ENCODE measurements at places on chromosomes 2 and 18. TPM values are rescaled to one million over a fixed set of nuclear protein-coding genes. Genes with fewer than 3 reads are reported as not detected.

GRCh38 chr2:196925768-196926561 is 542 bp downstream of the PGAP1 start:
- DNase-seq: no peak

DNA sequence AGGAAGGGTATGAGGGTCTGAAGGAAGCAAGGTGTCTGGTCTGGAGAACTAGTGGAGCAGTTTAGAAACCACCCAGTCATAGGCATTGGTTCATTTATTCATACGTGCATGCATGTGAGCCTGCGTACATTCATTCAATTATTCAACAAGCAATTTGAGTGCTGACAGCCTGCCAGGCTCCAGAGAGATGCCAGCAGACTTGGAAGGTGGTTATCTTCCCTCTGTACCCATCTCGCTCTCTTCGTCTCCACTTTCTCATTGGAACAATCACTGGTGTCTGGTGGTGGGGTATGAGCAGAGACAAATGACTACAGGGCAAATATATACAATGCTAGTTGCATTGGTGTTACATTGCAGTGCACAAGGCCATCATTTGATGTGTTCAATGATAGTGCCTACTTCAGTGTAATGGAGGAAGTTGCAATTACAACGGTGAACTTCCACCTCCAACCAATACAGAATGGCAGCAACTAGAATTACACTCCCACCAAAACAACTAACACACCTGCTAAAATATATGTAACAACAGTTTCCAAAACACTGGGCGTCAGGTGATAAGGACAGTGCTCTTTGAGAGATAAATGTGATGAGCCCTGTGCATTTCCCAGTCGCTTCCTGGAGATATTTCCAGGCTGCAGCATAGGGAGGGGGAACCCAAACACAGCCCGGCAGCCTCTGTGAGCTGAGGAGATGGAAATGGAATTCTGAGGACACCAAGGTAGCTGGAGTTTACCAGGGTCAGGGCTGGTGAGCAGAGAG is 32.6 kb upstream of the CNGA3 start:
- DNase-seq: no peak

DNA sequence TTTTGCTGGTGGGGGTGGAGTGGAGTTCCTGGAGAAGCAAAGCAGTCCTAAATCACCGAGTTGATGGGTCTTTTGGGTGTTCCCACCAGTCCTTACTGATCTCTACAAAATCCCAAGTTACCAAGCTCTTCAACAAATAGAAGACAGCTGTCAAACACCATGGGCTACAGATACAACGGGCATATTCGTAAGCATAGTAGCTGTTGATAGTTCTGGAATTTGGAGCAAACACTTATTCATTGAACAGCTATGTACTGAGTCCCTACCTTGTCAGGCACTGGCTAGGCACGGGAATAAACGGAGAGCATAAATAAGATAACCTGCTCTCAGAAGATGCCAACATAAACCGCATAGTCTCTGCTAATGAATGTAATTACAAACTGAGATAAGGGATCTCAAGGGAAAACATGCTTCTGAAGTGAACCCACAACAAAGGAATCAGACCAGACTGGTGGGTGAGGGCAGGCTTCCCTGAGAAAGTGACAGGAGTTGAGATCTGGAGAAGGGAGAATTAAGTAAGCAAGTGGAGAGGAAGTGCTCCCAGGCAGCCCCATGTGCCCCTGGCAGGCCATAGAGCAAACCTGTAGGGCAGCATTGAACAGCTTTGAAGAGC is 947 bp upstream of the ANKRD44 start:
- peak; percentile 32 for DNase-seq

GRCh38 chr2:241193271-241193670 is 4.8 kb downstream of the ANO7 start:
- DNase-seq: no peak

DNA sequence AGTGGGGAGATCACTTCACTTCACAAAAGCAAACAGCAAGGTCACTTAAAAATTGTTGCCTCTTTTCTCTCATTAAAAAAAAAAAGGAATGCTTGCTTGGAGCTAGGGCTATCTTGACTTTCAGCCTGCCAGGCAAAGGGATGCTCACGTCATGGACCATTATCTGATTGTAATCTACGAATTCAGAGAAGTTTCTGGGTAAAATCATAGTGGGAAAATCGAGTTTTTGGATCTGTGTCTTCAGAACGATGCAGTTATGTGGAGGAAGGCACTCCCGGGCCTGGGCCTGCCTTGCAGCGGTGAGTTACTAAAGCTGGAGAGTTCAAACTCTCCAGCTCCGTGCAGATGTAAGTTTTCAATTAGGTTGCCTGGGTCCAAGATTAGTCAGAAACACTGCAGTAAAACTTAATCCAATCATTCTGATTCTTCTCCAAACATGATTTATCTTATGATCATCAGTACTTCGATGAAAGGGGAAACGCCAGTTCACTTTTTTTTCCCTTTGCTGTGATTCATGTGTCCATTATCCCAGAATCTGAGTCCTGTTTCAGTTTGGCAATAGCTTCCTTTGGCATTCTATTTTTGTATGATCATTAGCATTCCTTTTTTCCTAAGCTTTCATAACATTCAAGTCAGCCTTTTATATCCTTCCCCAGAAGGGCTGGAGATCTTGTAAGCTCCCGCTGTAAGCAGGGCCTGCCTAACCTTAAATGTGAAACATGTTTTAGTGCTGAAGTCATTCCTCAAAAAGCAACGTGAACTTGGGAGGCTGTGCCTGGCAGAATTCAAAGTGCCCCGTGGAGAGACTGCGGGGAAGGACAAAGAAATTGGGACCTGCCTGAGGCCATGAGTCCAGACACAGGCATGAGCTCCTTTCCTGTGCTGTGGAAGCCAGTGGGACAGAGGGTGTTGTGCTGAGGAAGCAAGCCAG is 119.3 kb upstream of the TWIST2 start:
- no peak for DNase-seq

DNA sequence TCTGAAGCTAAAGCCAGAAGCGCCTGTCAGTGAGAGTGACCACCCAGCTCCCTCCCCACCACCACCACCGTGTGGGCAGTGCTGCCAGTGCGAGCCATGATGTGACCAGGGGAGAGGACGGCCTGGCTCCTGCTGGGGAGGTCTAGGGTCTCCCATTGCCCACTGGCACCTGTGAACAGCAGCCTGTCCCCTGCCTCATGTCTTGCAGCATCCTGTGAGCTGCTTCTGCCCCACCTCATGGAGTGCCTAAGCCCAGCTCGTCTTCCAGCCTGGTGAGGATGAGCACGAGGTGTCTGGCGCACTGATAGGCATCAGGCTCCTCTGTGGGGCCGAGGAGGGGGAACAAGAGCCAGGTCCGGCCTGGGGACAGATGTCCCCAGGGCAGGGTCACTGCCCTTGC is 61.4 kb downstream of the FAM168B start:
- DNase-seq: no peak

DNA sequence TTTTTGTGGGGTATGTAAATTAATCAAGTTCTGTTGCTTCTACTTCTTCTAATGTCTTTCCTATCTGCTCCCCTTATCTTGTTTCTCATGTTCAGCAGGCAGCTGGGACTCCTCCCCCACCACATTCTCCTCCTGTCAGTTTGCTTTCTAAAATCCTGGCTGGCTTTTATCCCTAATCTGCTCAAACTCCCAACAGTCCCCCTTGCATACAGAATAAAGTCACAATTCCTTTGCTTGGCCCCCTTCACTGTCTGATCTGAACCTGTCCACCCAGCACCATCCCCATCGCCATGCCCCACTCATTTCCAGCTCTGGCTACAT is 2.2 kb downstream of the CFAP221 start:
- no peak for DNase-seq

DNA sequence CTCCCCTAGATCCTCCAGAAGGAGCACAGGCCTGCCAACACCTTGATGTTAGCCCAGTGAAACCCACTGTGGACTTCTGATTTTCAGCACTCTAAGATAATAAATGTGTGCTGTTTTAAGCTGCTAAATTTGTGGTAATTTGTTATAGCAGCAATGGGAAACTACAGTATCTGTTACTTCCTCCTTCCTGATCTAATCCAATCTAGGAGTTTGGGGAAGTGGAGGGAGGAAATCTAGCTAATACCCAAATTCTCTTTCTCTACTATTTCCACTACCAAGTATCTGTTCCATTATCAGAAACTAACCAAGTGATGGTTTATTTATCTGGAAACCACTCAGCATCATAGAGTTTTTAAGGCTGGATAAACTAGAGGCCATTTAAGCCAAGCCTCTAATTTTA is 64.9 kb downstream of the AFF3 start:
- DNase-seq: no peak

DNA sequence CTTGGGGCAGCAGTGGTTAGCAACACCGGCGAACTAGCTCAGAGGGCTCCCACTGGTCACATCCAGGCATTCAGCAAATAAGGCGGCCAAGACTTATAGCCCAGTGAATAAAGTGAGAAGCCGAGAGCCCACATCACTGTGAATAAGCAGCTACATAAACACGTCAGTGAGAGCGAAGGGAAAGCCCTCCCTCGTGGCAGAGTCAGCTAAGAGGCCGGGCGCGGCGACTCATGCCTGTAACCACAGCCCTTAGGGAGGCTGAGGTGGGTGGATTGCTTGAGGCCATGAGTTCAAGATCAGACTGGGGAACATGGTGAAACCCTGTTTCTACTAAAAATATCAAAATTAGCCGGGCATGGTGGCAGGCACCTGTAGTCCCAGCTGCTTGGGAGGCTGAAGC is 5.2 kb downstream of the D2HGDH start:
- DNase-seq: no peak

DNA sequence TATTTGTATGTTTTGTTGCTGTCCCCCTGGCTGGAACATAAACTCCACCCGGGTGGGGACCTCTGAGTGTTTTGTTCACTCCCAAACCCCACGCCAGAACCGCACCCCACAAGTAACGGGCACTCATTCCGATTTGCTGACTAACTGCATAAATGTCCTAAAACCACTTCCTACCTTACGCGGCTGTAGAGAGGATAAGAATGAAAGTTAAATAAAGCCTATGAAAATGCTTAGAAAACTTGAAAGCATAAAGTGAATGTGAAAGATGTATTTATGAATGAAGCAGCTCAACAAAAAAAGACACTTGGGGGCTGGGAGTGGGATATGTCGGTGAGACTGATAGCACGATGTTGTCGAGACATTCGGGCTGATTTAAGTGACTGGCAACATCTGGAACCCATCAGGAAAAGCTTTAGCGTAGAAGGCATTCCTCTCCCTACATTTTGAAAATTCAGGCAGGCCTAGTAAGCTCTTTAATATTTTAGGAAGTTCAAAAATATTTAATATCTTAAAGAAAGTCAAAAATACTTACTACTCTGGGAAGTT is 206.7 kb downstream of the SH3RF3 start:
- no peak for DNase-seq

DNA sequence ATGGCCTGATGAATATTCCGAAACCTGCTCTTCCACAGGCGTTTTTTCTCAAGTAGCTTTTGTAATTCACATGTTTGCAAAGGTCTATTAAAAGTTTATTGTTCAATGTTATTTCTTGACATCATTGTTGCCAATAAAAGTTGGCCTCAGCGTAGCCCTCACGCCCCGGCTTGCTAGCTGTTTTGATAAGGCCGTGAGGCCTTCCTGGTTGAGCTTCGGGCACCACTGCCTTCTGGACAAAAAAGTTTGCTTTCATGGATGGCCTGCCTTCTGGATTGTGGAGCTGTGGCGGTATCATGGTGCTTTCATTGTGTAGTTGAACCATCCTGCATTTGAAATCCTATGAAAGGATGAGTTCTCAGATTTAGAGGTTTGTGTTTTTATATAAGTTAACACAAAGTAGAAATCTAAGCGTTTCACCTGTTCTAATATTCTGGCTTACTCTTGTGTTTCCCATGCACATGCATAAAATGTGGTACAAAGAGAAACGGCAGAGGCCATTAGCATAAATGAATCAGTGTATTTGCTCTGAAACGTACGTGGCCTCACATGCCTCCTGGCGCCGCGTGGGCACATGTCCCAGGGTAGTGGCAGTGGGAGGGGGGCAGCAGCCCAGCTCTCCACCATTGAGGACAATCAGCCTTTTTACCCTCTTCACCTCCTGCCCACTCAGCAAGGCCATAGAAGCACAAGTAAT is 134.5 kb downstream of the NCK2 start:
- no peak for DNase-seq

DNA sequence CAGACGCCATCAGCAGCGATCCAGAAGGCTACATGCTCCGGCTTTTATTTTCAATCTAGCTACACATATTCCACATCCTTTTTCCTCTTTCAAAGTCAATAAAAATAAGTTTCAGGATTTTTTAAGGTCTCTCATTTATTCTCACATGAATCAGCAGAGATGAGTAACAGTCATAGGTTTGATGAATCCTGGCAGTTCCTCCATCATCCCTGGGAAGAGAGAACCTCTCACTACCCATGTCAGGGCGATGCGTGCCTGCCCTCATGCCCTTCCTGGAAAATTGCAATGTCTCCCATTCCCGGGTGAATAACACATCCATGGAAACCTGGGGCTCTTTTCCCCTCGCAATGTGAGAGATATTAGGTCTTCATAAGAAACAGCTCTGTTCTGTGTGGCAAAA is 301.1 kb upstream of the SMIM21 start:
- DNase-seq: no peak

- peak; percentile 51 for DNase-seq
These were observed 41.2 kb upstream of the HNRNPA3 start for GRCh38 chr2:177171418-177171865.

GRCh38 chr2:135629520-135629919 is 98.2 kb downstream of the R3HDM1 start:
- no peak for DNase-seq

DNA sequence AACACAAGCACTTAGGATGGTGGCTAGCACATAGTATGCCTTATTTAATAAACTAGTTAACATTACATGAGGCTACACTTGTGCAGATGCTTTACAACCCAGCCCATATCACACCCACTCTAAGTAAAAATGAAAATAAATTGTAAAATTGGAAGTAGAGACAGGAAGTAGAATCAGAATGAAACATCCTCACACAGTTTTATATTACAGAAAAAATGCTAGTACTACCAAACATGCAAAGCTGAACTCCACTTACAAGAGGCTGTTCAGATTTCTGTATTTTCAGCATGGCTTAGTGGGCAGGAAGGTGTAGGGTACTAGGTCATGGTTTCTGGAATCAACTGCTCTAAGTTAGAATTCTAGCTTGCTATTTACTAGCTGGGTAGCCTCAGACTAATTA is 18.2 kb upstream of the CRIM1 start:
- no peak for DNase-seq

The CNTNAP5 gene
- not detected for total RNA-seq

The CCDC178 gene
- not detected for total RNA-seq

The ERBB4 gene
- total RNA-seq: not detected

The ST6GAL2 gene
- total RNA-seq: not detected

The MBP gene
- total RNA-seq: 27.4 TPM

The HDLBP gene
- 461 TPM for total RNA-seq

The TIMM21 gene
- total RNA-seq: 33.8 TPM

The PSMA8 gene
- total RNA-seq: not detected

The DLGAP1 gene
- total RNA-seq: 0.53 TPM

The ASXL3 gene
- total RNA-seq: not detected

The SP140 gene
- total RNA-seq: not detected

The IL1RN gene
- total RNA-seq: 13.3 TPM

The SGPP2 gene
- total RNA-seq: 16.9 TPM

The CXXC1 gene
- total RNA-seq: 26.3 TPM

The TLX2 gene
- not detected for total RNA-seq

The LMAN1 gene
- total RNA-seq: 46.2 TPM

The TSPYL6 gene
- not detected for total RNA-seq

The DLX2 gene
- not detected for total RNA-seq

The MRO gene
- not detected for total RNA-seq
